ENCODE measurements at places on chromosomes 6 and 20. TPM values are rescaled to one million over a fixed set of nuclear protein-coding genes. Genes with fewer than 3 reads are reported as not detected.

The CRISP2 gene
- total RNA-seq: not detected

The GSTA3 gene
- not detected for total RNA-seq

The VNN1 gene
- not detected for total RNA-seq

The RBPJL gene
- 0.18 TPM for total RNA-seq

Data from Panc1 (cell line).